Neural crest cell (in vitro differentiated cells): ENCODE measurements at places on chromosomes 2 and 18. TPM values are rescaled to one million over a fixed set of nuclear protein-coding genes. Genes with fewer than 3 reads are reported as not detected.

GRCh38 chr2:199798831-199799580, 52.0 kb downstream of the FTCDNL1 start:
- H3K36me3 ChIP-seq: no peaks in the 10 kb centered on the region
- peaks cover 22% of the 10 kb centered on the region for H3K4me1 ChIP-seq

- no peak overlapping the region for H3K27ac ChIP-seq
- no peak overlapping the region for H3K4me3 ChIP-seq
- H3K36me3 ChIP-seq: no peaks in the 10 kb centered on the region
- no peak for DNase-seq
- peaks cover 9% of the 10 kb centered on the region for H3K4me1 ChIP-seq
- no peaks in the 10 kb centered on the region for H3K27me3 ChIP-seq
These were observed 248.7 kb downstream of the MEIS1 start for GRCh38 chr2:66683599-66683998.

DNA sequence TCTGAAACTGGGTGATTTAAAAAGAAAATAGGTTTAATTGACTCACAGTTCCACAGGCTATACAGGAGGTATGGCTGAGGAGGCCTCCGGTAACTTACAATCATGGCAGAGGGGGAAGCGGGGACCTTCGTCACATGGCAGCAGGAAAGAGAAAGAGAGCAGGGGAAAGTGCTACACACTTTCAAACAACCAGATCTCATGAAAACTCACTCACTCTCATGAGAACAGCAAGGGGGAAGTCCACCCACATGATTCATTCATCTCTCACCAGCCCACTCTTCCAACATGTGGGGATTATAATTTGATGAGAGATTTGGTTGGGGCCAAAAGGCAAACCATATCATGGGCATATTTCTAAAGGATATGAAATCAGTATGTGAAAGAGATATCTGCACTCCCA, 12.0 kb upstream of the ARHGAP15 start:
- no peaks in the 10 kb centered on the region for H3K27me3 ChIP-seq
- H3K27ac ChIP-seq: no peak overlapping the region
- H3K36me3 ChIP-seq: no peaks in the 10 kb centered on the region
- no peak for DNase-seq

The FAM124B gene
- total RNA-seq: not detected in 2 replicates

The BMPR2 gene
- total RNA-seq: 17.5 and 19.4 TPM in 2 replicates

The UGT1A3 gene
- not detected in 2 replicates for total RNA-seq

GRCh38 chr2:112807233-112807807, 23.0 kb upstream of the IL1A start:
- H3K27ac ChIP-seq: no peak overlapping the region

DNA sequence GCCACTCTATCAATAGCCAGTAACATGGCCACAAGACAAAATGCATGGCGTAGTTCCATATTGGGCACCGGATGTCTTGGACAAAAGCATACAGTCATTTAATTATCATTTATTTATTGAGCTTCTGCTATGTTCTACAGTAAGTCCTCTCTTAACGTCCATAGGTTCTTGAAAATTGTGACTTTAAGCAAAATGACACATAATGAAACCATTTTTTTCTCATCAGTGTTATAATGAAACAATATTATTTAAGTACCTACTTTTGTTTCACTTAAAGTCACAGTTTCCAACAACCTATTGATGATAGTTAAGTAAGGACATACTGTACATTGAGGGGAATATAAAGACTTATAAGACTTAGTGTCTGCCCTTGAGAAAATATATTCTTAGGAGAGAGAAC, 84.9 kb downstream of the XRCC5 start:
- H3K4me1 ChIP-seq: peaks cover 4% of the 10 kb centered on the region
- no peaks in the 10 kb centered on the region for H3K27me3 ChIP-seq
- no peak overlapping the region for H3K27ac ChIP-seq
- peaks cover 22% of the 10 kb centered on the region for H3K36me3 ChIP-seq
- no peak overlapping the region for H3K4me3 ChIP-seq

DNA sequence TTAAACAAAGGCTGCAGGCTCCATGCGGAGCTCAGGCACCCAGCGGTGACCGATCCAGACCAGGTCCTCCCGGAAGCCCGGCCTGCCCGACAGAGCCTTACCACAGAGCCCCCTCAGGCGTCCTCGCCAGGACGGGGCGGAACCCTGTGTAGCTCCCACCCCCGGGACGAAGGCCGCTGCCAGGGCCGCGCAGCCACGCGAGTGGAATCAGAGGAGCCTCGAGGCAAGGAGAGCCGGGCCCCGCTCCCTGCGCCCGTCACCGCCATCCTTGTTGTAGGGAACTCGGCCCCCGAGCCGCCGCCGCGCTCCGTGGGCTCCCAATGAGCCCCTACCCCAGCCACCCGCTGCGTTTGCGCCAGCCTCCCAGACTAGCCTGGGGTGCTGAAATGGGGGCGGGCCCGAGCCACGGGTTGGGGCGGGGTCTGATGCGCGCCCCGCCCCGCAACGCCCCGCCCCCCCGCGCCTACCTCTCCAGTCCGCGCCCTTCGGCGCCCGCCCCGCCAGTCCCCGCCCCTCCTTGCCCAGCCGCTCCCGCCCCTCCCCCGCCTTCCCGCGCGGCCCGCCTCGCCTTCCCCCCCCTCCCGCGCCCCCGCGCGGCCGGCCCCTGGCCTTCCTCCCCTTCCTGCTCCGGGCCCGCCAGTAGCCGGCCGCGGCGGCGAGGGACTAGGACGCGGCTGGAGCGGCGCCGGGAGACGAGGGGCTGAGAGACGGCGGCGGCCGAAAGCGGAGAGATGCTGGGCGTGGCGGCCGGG, at the start of gene LIMS1:
LIMS1 (plus strand) TSS at position 639 of the 752 bp plus-strand sequence; CDS start at position 732, 93 bp downstream.
- peaks cover 43% of the 10 kb centered on the region for H3K4me1 ChIP-seq
- peak; percentile 77 for DNase-seq
- peak within 1 kb of the TSS; percentile 95 for H3K4me3 ChIP-seq

- no peaks in the 10 kb centered on the region for H3K36me3 ChIP-seq
- no peak for DNase-seq
- no peak overlapping the region for H3K27ac ChIP-seq
- no peaks in the 10 kb centered on the region for H3K27me3 ChIP-seq
These were observed 159.3 kb upstream of the STK17B start for GRCh38 chr2:196330645-196331044.

DNA sequence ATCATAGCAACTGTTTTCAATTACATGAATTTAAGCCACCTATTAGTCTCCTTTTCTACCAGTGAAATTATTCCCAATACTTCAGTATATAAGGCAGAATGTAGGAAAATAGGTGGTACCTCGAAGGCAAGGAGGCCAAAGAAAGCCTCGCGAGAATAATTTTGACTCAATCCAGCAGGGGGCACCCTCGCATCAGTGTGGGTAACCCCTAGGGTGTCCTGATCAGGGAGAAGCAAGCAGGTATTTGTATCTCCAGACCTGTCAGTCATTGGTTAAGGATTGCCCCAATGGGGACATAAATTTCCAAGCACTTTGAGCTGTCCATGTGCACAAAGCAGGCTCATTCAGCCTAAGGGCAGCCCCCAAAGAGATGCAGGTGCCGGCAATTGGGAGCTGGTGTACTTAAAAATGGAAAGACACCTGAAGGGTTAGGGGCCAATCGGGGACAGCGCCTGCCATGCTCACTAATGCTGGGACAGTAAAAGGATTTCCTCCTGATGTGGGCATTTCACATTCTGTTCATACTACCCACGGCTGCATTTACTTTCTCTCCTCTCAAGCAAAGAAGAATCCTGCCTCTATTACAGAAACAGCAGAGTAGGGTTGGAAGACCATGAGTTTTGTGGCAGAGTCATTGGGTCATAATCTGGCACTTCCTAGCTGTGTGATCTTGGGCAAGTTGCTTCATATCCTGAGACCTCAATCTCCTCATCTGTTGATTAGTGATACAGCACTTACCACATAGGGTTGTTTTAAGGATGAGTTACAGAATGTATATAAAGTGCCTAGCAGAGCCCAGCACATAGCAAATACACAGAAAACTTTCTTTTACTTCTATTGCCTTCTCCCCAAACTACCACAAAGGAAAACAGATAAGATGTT, 136.1 kb downstream of the ICOS start:
- H3K4me1 ChIP-seq: no peaks in the 10 kb centered on the region
- peak; percentile 33 for DNase-seq
- no peak overlapping the region for H3K4me3 ChIP-seq
- H3K27ac ChIP-seq: no peak overlapping the region
